Activated CD4-positive, alpha-beta T cell treated with anti-CD3 and anti-CD28 coated beads for 36 hours (primary cell): ENCODE measurements at places on chromosomes 1 and 21. TPM values are rescaled to one million over a fixed set of nuclear protein-coding genes. Genes with fewer than 3 reads are reported as not detected.

The DEPDC1 gene
- total RNA-seq, result 15.9 TPM

DNA sequence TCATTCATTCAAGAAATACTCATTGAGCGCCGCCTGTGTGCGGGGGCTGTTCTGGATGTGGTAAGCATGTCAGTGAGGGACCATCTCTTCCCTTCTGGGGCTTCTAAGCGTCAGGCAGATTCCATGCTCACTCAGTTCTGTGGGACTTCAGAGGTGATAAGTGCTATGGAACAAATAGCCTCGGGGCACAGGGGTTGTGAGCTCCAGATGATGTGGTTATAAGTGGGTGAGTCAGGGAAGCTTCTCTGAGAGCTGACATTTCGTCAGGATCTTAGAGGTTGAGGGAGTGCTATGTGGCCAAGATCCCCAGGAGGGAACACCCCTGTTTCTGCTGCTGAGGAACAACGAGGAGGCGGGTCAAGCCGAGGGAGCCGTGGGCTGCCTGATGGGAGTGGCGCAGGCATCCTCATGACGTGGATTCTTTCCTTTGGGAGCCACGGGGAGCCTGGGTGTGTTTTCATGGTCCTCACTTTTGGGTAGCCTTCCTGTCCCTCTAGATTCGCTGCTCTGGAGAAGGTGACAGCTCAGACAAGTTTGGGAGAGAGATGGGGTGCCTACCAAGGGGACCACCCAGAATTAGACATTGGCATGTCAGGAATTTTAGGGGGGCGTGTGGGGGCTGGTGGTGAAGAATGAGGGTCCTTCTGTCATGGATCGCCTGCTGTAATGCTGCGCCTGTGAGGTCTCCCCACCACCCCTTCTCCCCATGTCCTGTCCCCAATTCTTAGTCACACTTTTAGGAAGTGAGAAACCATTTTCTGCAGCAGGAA is 38.5 kb downstream of the HUNK start:
- no peak for DNase-seq
- H3K36me3 ChIP-seq, result no peaks in the 10 kb centered on the region
- H3K27me3 ChIP-seq, result peaks cover 18% of the 10 kb centered on the region
- H3K27ac ChIP-seq, result no peak overlapping the region
- H3K4me1 ChIP-seq, result no peaks in the 10 kb centered on the region

The KRTAP12-2 gene
- total RNA-seq, result not detected

DNA sequence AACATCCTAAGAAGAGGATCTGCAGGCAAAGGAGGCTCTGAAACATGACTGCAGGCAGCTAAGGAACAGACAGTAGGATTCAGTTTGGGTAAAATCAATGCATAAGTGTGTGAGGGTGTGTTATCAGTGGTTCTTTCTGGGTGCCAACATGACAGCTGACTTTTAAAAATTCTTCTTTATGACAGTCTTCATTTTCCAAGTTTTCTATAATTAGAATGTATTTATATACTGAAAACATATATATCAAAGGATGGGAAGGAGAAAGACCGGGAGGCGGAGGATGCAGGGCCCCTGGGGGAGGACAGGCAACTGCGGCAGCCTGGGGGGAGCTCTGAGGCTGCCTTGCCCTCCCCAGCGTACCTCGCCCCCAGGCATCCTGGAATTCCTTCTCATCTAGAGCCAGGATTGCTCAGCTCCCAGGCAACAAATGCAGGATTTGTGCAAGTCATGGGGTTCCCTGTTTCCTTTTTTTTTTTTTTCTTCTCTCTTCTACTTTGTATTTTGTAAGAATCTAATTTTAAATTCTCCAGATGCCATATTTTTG is 104.8 kb downstream of the CSMD2 start:
- no peak overlapping the region for H3K27ac ChIP-seq
- no peaks in the 10 kb centered on the region for H3K36me3 ChIP-seq
- peaks cover 13% of the 10 kb centered on the region for H3K27me3 ChIP-seq

The LCE1C gene
- not detected for total RNA-seq

DNA sequence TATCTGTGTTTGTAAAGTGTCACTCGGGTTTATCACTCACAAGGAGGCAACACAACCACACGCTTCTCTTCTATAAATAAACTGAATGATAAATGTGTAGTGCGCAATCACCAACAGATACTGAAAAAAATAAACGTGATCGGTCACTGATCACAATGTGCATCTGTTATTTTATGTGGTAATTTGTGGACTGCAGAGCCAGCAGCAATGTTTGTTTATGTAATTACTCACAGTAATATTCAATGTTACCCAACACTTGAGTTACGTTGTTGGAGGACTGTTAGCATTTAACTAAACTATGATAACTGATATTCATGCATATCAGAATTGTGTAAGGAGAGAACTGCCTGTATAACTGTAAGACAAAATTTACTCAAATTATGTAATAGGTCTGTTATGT is 129.6 kb downstream of the USH2A start:
- H3K4me1 ChIP-seq, result no peaks in the 10 kb centered on the region
- no peaks in the 10 kb centered on the region for H3K36me3 ChIP-seq
- H3K27ac ChIP-seq, result no peak overlapping the region
- no peaks in the 10 kb centered on the region for H3K27me3 ChIP-seq
- DNase-seq, result no peak
- H3K4me3 ChIP-seq, result no peak overlapping the region

DNA sequence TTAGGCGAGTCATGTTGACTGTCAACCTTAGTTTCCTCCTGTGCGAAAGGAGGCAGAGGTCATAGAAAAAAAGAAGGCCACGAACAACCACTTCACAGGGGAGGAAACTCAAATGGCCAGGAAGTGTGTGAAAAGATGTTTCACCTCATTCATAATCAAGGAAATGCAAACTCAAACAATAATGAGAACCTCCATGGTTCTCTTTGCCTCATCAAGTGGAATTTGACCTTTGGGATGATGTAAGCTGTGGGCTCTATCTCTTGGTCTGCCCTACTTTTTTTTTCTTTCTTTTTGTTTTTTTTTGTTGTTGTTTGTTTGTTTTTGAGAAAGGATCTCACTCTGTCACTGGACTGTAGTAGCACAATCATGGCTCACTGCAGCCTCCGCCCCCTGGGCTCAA is 55.9 kb upstream of the GRHL3 start:
- H3K27me3 ChIP-seq, result peaks cover 6% of the 10 kb centered on the region
- H3K27ac ChIP-seq, result no peak overlapping the region
- H3K4me1 ChIP-seq, result no peaks in the 10 kb centered on the region
- no peak for DNase-seq
- H3K4me3 ChIP-seq, result no peak overlapping the region

DNA sequence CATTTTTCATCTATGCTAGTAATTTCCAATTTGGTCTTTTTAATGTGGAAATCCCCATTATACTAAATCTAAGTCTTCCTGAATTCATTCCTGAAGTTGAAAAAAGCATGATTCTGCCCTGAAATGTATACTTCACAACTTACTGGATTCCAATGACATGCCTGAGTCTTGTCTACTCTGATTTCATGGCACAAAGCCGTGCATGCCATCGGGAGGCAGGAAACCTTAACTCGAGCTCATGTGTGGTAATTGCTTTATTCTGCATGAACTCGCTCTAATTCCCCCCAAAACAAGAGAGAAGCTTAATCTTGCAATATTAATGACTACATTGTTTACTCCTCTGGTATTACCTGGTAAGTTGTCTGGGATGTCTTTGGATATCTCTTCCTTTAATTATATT is 39.6 kb upstream of the PBX1 start:
- H3K4me3 ChIP-seq, result no peak overlapping the region
- no peak overlapping the region for H3K27ac ChIP-seq
- H3K36me3 ChIP-seq, result no peaks in the 10 kb centered on the region

The IVL gene
- 0.07 TPM for total RNA-seq

- H3K4me1 ChIP-seq, result no peaks in the 10 kb centered on the region
- H3K27ac ChIP-seq, result no peak overlapping the region
- no peaks in the 10 kb centered on the region for H3K36me3 ChIP-seq
- H3K27me3 ChIP-seq, result peaks cover 19% of the 10 kb centered on the region
These were observed 34.5 kb upstream of the PLXNA2 start for GRCh38 chr1:208278638-208279037.

The TMEM82 gene
- not detected for total RNA-seq

DNA sequence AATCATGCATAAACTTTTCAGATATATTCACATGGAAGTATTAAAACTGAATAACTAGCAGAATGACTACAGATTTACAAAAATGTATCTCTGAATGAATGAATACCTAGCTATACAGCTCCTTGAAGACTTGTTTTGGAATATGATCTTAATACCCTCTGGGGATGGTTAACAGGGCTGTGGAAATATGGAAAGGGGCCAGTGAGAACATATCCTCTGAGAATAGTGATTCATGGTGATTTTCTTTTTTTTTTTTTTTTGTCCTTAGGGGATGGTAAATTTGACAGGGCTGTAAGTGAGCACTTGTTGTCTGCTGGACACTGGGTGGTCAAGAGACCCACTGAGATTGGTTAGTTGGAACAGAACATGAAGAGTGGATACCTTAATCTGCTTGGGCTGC is 80.7 kb upstream of the HP1BP3 start:
- peaks cover 14% of the 10 kb centered on the region for H3K4me1 ChIP-seq
- no peaks in the 10 kb centered on the region for H3K27me3 ChIP-seq
- H3K36me3 ChIP-seq, result peaks cover 19% of the 10 kb centered on the region

- no peaks in the 10 kb centered on the region for H3K36me3 ChIP-seq
- no peaks in the 10 kb centered on the region for H3K27me3 ChIP-seq
- DNase-seq, result no peak
These were observed 31.2 kb downstream of the ITSN1 start for GRCh38 chr21:33673473-33673872.

GRCh38 chr1:86971778-86972177 is 57.3 kb downstream of the HS2ST1 start:
- H3K4me1 ChIP-seq, result peaks cover 4% of the 10 kb centered on the region
- no peak overlapping the region for H3K4me3 ChIP-seq
- DNase-seq, result no peak
- no peak overlapping the region for H3K27ac ChIP-seq
- no peaks in the 10 kb centered on the region for H3K36me3 ChIP-seq

- H3K27ac ChIP-seq, result no peak overlapping the region
- no peaks in the 10 kb centered on the region for H3K4me1 ChIP-seq
- no peak for DNase-seq
- no peaks in the 10 kb centered on the region for H3K27me3 ChIP-seq
- no peaks in the 10 kb centered on the region for H3K36me3 ChIP-seq
These were observed 79.6 kb upstream of the PDC start for GRCh38 chr1:186540521-186540920.

DNA sequence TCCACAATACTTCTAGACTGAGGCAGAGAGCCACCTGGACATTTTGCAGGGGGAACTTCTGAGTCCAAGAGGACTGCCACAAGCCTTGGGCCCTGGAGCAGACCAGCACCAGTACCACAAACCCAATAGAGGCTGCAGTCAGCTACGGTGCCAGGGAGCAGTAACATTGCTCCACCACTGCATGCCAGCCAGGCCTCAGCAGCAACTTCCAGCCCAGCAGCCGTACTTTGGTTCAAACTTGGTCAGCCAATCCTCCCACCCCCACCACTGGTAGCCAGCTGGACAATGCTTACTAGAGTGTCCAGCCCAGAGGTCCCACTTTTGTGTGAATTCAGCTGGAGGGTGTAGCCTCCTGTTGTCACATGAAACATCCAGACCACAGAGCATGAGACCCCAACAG is 107.4 kb downstream of the SLC5A9 start:
- H3K27ac ChIP-seq, result no peak overlapping the region
- no peak for DNase-seq
- H3K4me1 ChIP-seq, result no peaks in the 10 kb centered on the region
- no peak overlapping the region for H3K4me3 ChIP-seq

The PLA2G2A gene
- total RNA-seq, result not detected

DNA sequence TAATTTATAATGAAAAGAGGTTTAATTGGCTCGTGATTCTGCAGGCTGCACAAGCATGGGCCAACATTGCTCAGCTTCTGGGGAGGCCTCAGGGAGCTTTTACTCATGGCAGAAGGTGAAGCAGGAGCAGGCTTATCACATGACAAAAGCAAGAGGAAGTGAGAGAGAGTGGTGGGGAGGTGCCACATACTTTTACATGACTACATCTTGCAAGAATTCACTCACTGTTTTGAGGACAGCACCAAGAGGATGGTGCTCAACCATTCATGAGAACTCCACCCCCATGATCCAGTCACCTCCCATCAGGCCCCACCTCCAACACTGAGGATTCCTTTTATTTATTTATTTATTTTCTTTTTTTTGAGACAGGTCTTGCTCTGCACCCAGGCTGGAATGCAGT is 5.5 kb upstream of the PLEKHM2 start:
- no peaks in the 10 kb centered on the region for H3K27me3 ChIP-seq
- peak; percentile 32 for DNase-seq
- H3K27ac ChIP-seq, result no peak overlapping the region
- peaks cover 25% of the 10 kb centered on the region for H3K4me1 ChIP-seq
- no peaks in the 10 kb centered on the region for H3K36me3 ChIP-seq
- H3K4me3 ChIP-seq, result no peak overlapping the region

The SPATA17 gene
- total RNA-seq, result not detected

DNA sequence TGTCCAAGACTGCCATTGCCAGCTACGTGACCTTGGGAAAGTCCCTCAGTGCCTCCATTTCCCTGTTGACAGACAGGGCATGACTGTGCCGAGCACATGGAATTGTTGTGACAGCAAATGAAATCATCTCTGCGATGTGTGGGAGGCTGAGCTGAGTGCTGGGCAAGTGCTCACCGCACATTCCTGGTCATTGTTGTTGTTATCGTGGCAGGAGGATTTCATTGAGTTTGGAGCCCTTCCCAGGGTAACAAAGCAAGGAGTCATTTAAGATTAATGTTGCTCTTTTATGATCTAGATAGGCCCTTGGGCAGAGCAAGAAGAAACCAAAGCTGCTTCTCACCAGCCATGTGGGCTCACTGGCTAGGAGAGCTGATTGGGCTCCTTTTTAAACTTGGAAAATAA is 39.6 kb upstream of the ITPKB start:
- H3K4me3 ChIP-seq, result no peak overlapping the region
- H3K27ac ChIP-seq, result no peak overlapping the region
- H3K4me1 ChIP-seq, result peaks cover 2% of the 10 kb centered on the region
- H3K27me3 ChIP-seq, result no peaks in the 10 kb centered on the region

The OR14A2 gene
- not detected for total RNA-seq

DNA sequence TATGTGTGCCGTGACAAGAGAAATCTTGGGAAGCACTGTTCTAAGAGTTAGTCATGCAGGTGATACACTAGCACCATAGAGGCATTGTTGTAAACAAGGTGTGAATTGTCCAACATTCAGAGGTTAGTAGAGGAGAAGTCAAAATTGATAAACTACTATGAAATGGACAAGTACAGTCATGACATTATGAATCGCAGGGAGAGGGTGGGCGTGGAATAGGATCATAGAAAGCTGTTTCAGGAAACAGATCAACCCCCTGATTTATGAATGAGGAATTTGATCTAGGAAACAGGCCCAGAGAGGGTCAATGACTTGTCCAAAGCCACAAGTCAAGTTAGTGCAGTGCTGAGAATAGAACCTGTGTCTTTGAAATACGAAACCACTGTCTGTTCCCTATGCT is 58.5 kb upstream of the LAX1 start:
- H3K4me3 ChIP-seq, result no peak overlapping the region
- H3K27ac ChIP-seq, result no peak overlapping the region
- peaks cover 4% of the 10 kb centered on the region for H3K4me1 ChIP-seq
- H3K36me3 ChIP-seq, result peaks cover 24% of the 10 kb centered on the region
- H3K27me3 ChIP-seq, result no peaks in the 10 kb centered on the region

The UTS2 gene
- not detected for total RNA-seq

GRCh38 chr1:13943055-13943454 is 243.1 kb downstream of the PRDM2 start:
- peaks cover 19% of the 10 kb centered on the region for H3K27me3 ChIP-seq
- H3K36me3 ChIP-seq, result peaks cover 1% of the 10 kb centered on the region
- DNase-seq, result no peak
- no peak overlapping the region for H3K4me3 ChIP-seq
- no peak overlapping the region for H3K27ac ChIP-seq
